ENCODE measurements at places on chromosomes 13 and 19.

- no peak for DNase-seq
Observed at GRCh38 chr19:29093553-29093908, 119.4 kb downstream of the UQCRFS1 start.

DNA sequence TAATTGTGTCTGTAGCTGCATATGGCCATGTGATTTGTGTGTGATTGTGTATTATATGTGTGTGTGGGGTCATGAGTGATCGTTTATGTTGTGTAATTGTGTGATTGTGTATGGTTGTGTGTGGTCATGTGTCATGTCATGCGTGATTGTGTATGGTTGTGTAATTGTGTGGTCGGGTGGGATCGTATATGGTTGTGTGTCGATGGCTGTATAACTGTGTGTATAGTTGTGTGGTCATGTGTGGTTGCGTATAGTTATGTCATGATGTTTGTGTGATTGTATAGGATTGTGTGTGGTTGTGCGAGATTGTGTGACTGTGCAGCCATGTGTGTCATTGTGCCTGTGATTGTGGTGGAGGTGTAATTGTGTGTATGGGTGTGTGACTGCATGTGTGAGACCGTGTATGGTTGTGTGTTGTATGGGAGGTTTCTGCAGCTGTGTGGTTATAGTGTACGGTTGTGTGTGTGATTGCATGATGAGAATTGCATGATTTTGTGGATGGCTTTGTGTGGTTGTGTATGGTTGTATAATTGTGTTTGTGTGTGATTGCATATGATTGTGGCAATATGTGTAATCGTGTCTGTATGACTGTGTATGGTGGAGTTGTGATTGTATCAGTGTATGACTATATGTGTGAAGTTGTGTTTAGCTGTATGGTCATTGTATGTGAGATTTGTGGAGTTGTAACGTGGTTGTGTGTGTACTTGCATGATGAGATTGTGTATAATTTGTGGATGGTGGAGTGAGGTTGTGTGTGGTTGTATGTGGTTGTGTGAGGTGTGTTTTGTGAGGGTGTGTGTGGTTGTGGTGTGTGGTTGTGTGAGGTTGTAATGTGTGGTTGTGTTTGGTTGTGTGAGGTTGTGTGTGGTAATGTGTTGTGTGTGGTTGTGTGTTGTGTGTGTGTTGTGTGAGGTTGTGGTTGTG is 2.2 kb downstream of the TMPRSS9 start:
- DNase-seq = no peak

DNA sequence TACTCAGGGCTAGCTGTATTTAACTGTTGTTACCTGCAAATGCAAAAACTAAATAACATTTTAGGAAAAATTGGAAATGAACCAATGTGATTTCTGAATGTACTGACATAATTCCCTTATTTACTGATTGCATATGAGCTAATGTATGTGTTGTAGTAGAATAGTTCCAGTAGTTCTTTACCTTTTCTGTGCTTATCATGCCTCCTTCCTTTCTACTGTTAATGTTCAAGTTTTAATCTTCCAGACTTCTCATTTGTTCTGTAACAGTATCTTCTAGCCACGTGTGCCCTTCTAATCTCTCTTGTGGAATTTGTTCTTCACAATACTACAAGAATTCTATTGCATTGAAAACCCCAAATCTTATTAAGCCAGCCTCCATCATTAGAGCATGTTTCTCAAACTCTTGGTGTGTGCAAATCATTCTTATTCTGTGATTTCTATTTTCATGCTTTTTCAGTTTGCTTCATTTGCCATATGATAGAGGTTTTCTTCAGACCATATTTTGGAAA is 17.7 kb downstream of the LSM14A start:
- no peak for DNase-seq

DNA sequence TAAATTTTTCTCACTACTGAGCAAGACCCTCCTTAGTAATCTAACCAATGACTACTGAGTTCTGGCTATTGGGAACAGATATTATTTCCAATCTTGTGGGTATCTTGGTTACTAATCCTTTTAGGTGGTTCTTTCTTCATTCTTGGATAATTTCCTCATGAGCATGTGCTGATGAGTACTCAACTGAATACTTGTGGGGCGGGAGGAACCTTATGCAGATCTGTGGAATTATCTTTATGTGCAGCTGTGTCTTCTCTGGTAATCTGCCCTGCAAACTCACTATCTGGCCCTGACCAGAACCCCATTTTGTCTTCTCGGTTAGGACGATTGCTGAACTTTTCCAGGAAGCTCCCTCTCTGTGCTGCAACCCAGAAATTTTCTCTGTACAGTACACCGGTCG is 89.7 kb upstream of the TRPC4 start:
- no peak for DNase-seq

DNA sequence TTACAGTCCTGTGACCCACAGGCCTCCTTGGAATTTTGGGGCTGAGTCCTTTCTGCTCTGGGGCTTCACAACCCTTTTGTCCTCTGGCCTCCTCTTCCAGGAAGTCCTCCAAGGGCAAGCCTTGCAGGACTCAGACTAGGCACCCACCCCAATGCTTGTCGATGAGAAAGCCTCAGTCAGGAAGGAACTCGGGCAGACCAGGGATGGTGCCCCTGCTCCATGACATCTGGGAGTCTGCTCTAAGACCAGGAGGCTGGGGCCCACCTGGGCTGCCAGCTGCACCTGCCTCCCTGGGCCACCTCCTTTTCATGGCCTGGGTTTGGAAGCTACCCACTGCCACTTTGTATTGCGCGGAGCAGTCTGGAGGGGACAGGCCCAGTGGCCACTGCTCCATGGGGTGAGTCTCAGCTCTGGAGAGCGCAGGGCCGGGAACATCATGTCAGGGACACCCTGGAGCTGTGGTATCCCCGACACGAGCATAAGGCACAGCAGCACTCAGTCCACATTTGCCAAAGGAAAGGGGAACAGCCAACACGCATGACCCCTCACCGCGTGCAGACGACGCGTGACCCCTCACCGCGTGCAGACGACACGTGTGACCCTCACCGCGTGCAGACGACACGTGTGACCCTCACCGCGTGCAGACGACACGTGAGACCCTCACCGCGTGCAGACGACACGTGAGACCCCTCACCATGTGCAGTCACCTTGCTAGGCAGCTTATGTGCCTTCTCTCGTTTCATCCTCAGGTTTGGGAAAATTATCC is 10.8 kb downstream of the C2CD4C start:
- no peak for DNase-seq

- DNase-seq = no peak
Observed at GRCh38 chr19:6916952-6917351, 29.6 kb downstream of the ADGRE1 start.

DNA sequence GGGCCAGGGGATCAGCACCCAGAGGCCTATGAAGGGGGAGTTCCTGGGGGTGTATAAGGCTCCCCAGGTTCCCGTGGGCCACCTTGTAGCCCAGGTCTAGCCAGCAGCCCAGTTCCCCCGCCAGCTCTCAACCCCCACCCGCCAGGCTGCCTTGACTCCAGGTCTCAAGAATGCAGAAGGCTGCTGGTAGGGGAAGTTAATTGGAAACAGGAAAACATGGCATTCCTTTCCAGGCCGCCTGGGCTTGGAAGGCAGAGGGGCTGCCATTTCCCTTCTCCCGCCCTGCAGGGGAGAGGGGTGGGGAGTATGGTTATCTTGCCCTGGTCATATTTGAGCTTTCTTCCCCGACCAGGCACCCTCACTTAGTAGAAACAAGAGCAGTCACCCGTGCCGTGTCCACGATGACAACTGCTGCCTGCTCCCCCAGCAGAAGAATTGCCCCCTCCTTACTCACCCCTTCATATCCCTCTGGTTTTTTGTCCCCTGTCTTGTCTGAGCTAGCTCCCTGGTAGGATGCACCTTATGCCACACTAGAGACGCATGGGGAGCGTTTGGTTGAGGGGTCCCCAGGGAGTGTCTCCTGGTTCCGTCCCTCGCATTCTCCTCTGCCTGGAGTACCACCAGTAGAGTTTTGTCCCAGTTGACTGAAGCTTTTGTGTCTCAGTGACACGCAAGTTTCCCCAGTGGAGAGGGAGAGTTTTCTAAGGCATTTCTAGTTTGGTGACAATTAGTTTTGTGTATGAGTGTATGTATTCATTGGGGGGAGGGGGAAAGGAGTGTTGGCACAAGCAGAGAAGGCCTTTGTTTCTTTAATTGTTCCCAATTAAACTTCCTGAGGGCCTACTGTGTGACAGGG is 4.5 kb downstream of the BICRA start:
- no peak for DNase-seq

GRCh38 chr19:1360126-1360817 is 23.4 kb upstream of the NDUFS7 start:
- DNase-seq = no peak

- DNase-seq = no peak
Observed at GRCh38 chr13:20389696-20390525, 135.7 kb downstream of the CRYL1 start.

DNA sequence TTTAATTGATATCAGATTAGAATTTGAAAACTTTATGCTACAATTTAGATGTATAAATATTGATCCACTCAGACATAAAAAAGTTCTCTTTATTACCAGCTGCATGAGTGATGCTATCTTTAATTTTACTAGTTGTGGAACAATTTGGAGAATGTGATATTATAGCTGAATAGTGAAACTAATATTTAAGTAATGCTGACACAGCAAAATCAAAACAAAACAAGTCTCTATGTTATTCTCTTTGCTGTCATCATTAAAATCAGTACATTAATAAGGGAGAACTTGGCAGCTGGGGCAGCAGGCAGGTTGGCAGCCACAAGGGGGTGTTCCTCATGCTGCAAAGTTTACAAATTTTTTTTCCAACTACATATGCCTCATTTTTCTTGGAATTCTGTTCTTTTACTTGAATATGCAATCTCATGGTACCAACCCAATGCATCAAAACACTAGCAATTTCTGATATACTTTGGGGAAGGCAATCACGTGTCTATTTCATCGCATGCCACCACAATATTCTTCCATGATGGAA is 585.3 kb downstream of the FGF9 start:
- DNase-seq = no peak

GRCh38 chr19:55451163-55451964 is 8.3 kb upstream of the SHISA7 start:
- DNase-seq = no peak

GRCh38 chr13:101205408-101205807 is 210.9 kb downstream of the NALCN start:
- no peak for DNase-seq

DNA sequence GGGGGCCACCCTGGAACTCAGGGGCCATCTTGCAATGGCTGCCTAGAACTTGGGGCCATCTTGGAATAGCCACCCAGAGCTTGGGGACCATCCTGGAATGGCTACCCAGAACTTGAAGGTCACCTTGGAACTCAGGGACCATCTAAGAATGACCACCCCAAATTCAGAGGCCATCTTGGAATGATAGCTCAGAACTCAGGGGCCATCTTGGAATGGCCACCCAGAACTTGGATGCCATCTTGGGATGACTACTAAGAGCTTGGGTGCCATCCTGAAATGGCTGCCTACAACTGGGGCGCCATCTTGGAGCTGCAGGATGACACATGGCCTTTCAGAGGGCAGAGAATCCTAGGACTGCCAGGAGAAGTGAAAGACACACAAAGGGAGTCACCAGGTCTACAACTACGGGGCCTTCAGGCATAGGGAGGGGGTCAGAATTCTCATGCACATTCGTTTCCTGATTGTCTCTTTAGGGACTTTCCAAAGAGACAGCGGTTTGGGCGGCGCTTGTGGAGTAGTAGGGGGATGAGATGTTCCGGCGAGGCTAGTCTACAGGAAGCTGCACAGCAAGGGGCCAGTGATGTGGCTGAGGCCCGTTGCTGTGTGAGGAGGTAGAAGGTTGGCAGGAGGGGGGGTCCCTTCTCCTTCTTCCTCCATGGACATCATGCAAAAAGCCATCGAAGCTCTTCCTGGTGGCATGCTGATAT is 125.0 kb downstream of the IER2 start:
- DNase-seq = no peak

- peak; percentile 17 for DNase-seq
Observed at GRCh38 chr19:3006075-3006767, 22.9 kb downstream of the TLE2 start.

DNA sequence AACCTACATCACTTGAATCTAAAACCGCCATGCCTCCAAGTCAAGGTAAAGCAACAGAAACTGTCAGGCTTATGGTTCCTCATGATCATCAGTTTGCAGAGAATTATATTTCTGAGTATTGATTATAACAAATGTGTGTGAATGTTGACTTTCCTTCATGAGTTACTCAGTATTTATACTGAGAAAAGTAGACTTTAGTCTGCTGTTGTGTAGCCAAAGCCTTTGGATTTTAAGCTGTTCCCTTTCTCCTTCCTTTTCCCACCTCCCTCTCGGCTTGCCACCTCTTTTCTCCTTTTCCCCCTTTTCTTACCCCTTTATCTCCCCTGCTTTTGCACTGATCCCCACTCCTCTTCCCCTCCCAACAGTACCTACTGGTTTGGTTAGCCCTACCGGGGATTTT is 20.7 kb upstream of the GPR18 start:
- no peak for DNase-seq

DNA sequence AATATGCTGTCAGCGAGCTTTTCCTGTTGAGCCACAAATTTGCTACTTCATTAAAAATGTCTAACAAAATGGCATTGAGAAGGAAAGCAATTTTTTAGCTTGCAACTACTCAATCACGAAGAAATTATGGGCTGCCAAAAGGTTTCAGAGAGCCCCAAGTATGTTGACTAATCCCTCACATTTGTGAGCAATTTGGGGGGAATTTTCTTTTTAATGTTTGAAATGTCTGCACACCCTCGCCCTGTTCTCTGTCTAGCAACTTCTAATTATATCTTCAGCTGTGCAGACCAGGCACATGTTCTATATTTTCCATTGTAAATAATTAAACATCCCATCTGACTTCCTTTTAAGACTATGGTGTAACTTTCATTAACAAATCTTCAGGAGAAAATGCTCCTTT is 192.9 kb downstream of the DCT start:
- DNase-seq = no peak

DNA sequence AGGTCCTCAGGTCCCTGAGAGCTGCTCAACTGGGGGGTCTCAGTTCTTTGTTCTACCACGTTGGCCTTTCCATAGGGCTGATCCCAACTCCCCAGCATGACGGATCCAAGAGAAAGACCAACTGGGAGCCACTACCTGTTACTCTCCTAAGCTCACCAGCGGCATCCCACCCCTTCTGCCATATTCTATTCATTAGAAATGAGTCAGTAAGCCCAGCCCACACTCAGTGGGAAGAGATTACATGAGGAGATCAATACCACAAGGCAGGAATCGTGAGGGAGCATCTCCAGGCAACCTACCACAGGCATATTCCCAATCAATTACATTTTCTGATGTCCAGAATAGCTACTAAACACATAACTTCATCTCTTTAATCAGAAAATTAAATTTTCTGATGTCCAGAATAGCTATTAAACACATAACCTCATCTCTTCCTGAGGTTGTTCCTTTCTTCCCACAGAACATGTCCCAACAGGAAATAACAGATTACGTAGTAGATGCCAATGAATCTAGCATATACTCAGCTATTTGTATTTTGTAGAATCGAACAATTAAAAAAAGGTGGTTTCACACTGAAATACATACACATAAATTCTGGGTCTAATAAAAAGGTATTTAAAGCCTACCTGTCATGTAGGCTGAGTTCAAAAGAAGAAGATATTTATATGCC is 708.1 kb upstream of the ARGLU1 start:
- DNase-seq = no peak

- DNase-seq = peak; percentile 42
Observed at GRCh38 chr19:5170329-5170745, 170.3 kb downstream of the PTPRS start.
